ENCODE measurements at places on chromosomes 4 and X.

GRCh38 chr4:88200186-88200585, 41.7 kb upstream of the ABCG2 start:
- DNase-seq, result no peak

DNA sequence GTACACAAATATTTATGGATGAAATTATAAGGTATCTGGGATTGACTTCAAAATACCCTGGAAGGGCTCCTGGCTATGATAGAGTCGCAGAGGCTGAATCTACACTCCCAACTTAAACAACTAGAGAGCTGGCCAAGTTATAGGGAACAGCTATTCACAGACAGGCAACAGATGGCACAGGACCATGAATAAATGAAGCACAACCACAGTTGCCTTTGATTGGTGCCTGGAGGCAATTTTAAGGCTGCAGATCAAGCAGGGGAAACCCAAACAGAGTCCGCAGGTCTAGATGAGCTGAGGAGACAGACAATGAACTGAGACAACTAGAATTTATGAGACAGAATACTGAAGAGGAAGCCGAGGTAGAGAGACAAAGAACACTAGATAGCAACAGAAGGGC, 155.9 kb downstream of the EVC2 start:
- no peak for DNase-seq

GRCh38 chr4:87677731-87678130, 27.7 kb downstream of the DMP1 start:
- DNase-seq, result no peak

- no peak for DNase-seq
Observed at GRCh38 chr4:76194325-76194724, 19.3 kb downstream of the SCARB2 start.

- DNase-seq, result peak; percentile 4
Observed at GRCh38 chrX:116198810-116199209, 28.3 kb downstream of the AGTR2 start.

DNA sequence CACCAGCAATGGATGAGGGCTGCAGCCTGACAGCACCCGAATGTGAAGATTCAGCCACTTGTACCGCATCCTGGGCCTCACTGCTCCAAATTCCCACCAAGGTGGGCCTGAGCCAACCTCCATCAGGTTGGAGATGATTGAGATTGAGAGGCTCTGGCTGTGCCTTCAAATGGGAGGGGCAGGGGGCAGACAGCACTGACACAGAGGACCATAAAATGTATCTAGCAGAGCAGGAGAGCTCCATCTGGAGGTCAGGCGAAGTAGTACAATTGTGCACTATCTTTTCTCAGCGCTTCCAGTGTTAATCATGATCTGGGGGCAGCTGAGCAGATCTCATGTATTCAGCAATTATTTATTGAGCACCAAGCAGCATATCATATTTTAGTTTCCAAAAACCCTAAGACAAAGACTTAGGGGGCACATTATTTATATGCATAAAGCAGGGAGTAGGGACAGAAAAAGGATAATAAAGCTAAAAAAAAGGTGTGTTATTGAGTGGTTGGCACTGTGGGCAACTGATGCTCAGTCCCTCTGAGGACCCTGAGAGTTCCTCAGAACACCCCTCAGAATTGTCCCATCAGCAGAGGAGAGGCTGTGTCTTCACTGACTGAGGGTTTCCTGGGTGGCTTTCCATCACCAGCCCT, 31.6 kb upstream of the C1QTNF7 start:
- DNase-seq, result peak; percentile 31

- peak; percentile 39 for DNase-seq
Observed at GRCh38 chr4:56055027-56055977, 106.6 kb downstream of the CEP135 start.

DNA sequence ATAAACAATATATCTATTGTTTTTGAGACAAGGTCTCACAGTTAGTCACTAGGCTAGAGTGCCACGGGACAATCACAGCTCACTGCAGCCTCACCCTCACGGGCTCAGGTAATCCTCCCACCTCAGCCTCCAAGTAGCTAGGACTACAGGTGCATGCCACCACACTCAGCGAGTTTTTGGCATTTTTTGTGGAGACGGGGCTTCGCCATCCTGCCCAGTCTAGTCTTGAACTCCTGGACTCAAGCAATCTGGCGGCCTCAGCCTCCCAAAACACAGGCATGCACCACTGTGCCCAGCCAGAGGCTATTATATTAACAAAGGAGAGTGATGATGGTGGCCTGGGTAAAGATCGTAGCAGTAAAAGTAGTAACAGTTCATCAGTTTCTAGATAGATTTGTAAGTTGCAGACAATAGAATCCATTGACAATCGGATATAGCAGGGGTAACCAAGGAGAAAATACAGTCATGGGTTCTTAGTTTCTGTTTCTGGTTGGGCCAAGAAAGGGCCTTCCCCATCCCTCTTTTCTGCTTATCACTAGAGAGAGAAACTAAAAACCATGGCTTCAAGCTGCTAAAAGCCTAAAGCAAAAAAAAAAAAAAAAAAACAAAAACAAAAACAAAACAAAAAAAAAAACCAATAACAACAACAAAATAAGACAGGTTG, 60.6 kb downstream of the ANXA10 start:
- DNase-seq, result no peak

DNA sequence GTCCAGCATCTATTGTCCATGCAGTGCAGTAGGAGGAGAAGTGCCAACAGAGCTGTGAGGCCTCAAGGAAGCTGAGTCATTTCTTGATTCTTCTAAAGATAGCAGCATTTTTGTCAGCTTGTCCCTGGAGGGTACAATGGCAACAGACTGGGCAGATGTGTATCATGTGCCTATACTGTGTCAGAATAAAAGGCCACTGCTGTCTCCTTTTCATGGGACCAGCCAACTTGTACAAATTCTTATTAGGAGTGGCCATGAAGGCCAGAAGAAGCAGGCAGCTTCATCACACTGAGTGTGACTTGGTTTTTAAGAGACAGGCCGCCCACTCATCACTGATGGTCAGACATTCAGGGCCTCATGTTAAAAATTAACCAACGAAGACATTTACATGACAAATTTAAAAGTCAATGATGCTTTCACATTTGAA, 185.0 kb upstream of the FAM241A start:
- no peak for DNase-seq

DNA sequence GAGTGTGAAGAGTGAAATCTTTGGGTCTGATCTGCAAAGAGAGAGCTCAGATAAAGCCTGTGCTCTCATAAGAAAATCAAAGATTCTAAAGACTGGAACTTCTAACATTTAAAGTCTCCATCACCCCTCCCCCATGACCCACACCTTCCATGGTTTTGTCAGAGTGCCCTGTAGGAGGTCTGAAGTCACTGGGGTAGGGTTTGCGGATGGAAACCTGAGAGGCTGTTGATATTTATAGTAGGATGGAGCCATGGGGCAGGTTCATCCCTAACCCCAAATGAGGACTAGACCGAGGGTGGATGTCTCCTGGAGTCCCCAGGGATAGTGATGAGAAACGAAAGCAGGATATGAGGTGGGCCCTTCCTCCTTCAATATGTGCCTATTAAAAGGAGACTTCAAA, 28.4 kb upstream of the NLGN4X start:
- no peak for DNase-seq

DNA sequence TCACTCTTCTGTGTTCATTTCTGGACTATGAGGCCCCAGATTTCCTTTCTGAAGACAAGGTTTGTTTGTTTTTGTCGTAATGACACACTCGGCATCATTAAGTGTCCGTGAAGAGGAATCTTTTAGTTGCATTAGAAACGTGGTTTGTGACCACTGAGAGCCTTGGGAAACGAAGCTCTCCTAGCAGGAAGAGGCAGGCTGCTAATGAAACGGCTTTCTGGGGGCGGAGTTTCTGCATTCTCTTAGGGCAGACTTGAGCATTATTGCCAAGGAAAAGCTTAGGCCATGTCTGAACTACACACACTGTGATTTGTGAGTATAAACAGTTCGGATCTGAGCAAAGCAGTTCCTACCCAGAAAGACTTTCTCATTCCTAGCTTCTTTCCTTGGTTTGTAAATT, 64.0 kb downstream of the SOX3 start:
- DNase-seq, result no peak

DNA sequence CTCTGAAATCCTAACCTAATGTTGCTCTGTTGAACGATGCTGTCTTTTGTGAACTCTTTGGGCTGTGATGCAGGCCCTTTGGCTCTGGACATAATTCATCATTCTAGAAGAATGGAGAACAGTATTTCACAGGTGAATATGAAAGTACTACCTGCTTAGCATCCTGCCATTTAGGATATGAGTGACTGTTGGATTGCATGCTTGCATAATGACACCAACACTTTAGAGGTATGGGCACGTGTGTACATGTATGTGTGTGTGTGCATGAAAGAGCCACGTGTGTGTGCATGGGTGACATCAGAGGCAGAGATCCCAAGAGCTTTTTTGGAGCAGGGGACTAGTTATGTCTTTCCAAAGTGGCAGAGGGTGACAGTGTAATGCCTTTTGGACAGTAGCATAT, 70.2 kb upstream of the ZNF518B start:
- DNase-seq, result no peak

DNA sequence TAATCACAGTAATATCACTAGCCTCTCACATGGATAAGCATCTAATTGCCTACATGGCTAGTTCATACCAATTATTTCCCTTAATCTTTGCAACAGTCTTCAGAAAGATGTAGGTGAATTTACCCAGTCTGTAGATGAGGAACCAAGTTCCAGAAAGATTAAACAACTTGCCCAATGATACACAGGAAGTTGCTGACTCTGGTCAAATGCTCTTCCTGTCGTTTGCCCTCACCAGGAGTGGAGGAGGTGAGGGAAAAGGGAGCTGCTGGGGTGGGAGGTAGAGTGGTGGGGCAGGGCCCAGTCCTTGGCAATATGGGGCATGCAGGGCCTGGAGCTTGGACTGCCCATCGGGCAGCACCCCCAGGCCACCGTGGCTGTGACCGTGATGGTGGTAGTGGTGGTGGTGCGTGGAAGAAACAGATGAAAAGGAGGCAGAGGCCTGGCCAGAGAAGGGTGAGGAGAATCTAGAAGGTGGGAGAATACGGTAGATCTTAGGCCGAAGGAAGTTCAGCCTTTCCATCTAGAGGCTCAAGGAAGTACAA, 2.3 kb upstream of the KDM5C start:
- DNase-seq, result no peak

DNA sequence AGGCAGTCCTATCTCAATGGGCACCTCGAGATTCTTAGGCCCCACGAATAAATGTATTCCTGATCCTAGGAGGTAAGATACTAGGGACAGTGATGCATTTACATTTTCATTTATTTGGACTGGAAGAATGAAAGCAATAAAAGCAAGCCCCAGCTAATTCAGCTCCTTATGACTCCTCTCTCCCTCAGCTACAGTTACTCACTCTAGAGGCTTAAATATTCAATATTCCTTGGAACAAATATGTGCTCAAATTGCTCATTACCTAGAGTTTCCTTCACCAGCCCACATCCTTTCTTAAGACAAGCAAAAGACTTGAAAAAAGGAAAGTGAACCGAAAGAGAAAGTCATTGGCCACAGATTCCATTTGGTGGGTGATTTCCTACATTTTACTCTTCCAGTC, 13.9 kb downstream of the PAGE2 start:
- no peak for DNase-seq
